ENCODE measurements at places on chromosomes 2 and 18.

DNA sequence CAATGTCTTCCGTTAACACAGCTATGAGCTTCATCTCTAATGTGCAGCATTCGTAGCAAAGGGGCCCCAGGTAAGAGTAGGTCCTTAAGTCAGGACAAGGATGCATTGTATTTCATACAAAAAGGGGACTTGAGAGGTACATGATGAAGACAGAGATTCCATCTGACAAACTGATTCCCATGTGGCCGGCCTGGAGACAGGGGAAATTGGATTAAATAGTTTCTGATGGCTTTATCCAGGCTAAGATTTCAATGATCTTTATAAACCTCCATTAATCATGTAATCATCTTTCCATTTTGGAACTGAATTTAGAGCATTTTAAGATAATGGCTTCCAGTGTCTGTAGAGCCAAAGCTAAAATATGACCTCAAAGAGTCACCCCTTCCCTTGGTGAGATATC is 111.3 kb downstream of the NCKAP5 start:
- DNase-seq = no peak

- DNase-seq = peak; percentile 19
Measured at GRCh38 chr2:26530696-26531095, 52.8 kb upstream of the OTOF start.

- no peak for DNase-seq
Measured at GRCh38 chr2:222450021-222450420, 25.7 kb downstream of the SGPP2 start.

DNA sequence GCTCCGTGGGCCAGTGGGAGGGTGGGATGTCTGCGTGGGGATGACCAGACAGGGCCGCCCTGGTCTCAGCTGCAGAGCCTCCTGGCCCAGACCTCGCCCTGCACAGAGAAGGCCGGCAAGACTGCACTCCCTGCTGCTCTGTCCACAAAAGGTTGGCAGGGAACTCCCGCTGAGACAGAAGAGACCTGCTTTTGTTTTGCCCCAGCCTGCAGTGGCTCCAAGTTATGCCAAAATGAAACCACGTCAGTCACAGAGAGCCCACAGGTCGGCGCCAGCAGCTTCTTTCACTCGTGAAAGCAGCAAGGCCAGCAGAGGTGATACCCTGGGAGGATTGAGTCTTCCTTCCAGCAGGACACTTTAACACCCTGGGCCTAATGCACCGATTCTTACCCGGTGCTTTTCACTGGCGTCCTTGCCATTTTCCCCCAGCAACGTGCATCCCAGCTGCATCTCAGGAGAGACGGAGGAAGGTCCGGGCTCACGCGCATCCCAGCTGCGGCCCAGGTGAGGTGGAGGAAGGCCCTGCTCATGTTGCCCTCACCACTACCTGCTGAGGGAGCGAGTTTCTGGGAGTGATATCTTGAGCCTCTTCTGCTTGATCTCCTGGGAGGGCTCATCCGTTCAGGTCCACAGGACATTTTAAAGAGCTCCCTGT is 22.1 kb upstream of the CTDP1 start:
- no peak for DNase-seq

DNA sequence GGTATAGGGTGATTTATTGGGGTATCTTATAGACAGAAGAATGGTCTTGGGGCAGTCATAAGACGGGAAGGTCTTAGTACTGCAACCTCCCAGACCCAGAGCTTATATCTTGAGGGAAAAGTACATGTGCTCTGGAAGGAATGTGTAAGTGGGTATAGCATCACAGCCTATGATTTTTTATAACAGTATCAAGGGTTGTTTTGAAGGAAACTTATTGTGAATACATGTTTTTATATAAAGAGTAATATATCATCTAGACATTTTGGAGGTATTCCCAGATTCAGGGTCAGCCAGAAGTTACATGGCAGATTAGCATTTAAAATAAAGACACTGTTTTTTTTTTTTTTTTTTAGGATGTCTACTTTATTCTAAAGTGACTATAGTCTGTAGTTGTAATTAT is 47.6 kb upstream of the STON1 start:
- DNase-seq = no peak

DNA sequence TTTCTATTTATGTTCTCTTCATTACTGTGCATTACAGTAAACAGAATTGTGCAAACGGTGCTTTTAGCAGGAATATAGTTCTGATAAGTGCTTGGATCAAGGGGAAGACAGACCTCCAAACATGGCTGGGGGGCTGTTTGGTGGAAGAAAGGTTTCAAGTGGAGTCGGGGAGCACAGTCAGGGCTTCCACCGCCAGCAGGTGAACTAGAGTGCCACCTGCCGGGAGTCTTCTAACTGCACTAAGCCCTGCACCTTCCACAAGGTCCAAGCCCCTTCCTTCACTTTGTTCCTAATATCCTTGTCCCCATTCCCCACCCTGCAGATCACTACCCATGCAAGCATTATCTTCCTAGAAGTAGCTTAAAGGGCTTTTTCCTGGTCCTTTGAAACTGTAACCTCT is 11.1 kb downstream of the ONECUT2 start:
- DNase-seq = no peak

GRCh38 chr18:63784787-63785452 is 9.7 kb downstream of the SERPINB7 start:
- DNase-seq = no peak

DNA sequence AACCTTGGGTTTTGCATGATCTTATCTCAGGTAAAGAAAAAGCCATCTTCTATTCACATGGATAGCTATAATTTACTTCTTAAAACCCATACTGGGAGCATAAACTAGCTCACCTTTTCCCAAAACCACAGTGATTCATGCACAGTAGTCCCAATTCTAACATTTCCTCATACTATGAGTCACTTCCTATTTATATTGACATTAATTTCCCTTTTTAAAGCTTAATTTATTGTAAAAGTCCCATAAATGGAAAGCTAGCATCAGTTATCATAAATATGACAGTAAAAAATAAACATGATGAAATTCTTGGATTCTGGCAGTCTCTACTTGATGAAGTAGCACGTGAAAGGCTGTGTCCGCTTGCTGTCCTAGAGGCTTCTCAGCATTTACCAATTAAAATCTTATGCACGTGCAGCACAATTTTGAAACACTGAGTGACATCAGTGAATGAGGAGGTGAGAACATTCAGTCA is 180.1 kb downstream of the CDH2 start:
- no peak for DNase-seq

DNA sequence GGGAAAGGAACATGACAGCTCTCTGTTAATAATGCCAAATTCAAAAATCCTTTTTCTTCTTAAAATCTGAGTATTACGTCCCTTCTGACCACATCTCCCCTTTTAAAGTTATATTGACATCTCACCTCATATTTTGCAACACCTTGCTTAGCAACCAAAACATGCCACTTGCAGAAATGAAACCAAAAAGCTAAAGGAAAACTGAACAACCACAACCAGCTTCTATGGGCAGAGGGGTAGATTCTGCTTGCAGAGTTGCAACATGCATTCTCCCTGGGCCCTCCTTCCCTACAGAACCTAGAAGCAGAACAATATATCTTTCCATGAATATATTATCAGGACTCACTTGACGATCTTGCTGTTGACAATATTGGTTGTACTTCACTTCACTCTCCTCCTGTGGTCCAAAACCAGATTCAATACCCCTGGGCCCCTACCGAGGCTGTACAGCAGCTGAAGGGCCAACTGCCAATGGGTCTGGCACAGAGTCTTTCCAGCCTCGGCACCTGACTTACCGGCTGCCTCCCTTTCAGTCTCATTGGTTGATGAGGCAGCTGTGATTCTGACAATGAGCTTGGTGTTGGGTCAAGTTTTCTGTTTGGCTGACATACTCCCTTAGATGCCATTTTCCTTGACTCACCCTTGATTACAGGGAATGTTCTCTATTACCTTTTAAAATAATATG is 616.6 kb downstream of the ZEB2 start:
- no peak for DNase-seq

- no peak for DNase-seq
Measured at GRCh38 chr18:474416-474815, 26.1 kb downstream of the COLEC12 start.

DNA sequence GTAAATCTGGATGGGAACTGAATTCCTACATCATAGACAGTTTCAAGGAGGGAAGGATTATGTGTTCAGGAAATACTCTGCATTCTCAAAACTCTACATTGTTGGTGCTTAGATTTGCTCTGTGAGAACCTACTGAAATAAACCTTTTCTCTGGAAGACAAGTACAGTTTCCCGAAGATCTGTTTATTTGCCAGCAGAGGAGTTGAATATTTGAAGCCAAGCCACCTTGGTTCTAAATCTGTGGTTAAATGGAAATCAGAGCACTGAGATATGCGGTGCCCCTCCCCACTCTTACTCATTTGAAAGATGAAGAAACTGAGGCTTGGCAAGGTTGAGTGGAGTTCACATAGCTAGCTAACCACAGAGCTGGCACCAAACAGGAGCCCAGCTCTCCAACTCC is 146.3 kb upstream of the CTAGE1 start:
- no peak for DNase-seq

- peak; percentile 77 for DNase-seq
Measured at GRCh38 chr2:65349863-65350262, 82.5 kb downstream of the SPRED2 start.

- no peak for DNase-seq
Measured at GRCh38 chr2:142878031-142878678, 691 bp downstream of the KYNU start.

DNA sequence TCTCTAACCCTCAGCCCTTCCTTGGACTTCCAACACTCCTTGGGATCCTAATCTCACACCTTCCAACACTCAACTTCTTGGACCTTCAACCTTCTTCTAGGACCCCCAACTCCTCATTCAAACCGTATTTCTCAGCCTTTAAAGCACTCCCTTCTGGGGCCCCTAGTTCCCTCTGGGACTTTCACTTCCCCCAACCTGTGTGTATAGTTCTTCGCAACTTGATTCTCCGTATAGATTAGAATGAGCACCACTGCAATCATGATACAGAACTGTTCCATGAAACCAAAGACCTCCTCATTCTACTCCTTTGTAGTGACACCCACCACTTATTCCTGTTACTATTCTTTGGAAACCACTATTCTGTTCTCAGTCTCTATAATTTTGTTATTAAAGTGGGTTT is 62.0 kb upstream of the NFU1 start:
- DNase-seq = no peak

DNA sequence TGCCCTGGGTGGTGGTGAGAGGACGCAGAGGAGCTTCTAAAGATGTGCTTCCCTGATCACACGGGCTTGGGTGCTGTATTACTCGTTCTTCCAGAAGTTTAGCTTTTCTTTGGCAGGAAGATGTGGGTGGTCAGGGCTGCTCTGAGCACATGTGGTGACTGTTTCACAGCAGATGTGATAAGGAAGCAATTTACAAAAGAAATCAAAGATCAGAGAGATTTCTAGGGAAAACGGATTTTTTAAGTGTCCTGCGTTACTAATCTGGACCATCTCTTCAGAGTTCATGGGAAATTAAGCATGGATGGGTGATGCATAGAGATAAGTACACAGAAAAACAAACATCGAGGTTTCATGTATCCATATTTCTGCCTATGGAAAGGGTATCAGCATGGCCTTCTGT is 99.4 kb downstream of the WDSUB1 start:
- DNase-seq = no peak

GRCh38 chr2:238527565-238527964 is 100.8 kb downstream of the ASB1 start:
- DNase-seq = no peak

- DNase-seq = no peak
Measured at GRCh38 chr2:30446602-30447148, 371 bp upstream of the LCLAT1 start.

DNA sequence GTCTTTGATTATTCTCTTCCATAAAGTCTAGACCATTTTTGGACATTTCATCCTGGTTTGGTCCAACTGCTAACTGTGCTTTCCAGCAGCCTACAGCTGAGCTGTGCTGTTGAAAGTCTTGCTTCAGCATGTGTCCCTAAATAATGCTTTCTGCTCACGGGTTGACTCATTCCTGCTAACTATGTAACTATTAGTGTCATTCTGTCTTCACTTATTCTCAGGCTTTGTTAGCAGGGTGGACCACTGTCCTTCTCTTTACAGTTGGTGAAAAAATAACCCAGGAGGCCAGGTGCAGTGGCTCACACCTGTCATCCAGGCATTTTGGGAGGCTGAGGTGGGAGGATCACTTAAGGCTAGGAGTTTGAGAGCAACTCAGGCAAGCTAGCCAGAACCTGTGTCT is 8.9 kb downstream of the ADAM23 start:
- no peak for DNase-seq

- no peak for DNase-seq
Measured at GRCh38 chr2:54840559-54841468, 117.4 kb downstream of the EML6 start.

- DNase-seq = peak; percentile 48
Measured at GRCh38 chr2:45839508-45840251, 188.2 kb downstream of the PRKCE start.

DNA sequence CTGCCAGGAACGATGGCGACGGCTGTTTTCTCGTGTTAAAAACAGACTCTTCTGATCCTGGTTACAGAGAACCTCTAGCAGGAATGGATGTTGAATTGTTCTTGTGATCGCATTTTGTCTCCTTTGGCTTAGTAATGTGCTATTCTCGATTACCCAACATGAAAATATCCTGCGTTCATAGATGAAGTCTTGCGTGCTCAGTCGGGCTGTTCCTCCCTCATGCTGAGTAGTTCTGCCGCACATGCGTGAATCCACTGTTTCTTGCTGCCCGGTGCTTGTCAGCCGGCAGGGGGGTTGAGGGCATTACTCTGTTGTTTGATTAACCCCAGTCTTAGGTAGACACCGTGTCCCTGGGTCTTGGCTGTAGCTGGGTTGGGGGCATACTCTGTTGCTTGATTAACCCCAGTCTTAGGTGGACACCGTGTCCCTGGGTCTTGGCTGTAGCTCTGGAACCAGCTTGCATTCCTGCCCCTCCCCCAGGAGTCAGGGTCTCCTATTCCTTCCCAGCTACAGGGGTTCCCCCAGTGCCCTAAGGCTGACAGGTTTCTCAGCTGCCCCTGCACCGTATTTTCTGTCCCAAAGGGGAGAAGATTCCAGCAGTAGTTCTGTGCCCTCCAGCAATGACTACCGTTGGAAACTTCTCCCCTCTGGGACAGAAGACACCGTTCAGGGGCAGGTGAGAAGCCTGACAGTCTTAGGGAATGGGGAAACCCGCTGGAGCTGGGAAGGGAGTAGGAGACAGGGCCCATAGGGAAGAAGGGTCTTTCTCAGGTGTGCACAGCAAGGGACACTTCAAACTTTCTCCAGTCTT is 22.1 kb upstream of the ASB1 start:
- no peak for DNase-seq

DNA sequence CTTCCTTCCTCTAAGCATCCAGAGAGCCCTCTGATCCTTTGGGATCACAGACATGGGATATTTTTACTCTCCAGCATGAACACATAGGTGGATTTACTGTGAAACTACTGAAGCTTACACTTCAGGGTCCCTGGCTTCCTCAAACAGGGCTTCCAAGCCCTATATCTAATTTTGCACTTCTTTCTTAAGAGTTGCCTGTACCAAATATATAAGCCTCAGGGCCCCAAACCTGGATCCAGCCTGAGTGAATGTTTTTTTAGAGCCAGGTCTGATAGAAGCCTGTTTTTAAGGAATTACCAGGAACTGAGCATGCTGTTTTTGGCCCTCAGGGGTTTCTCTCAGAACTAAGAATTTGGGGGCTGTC is 13.2 kb upstream of the KCMF1 start:
- DNase-seq = no peak

All from ovary (tissue), 10 donors.